ENCODE measurements at places on chromosomes 3 and 15. TPM values are rescaled to one million over a fixed set of nuclear protein-coding genes. Genes with fewer than 3 reads are reported as not detected.

Gene GOLGA8Q
- total RNA-seq, result not detected

Gene GNAT1
- total RNA-seq, result not detected

Gene ISLR2
- total RNA-seq, result 0.26 TPM

Gene OR5H1
- not detected for total RNA-seq

Gene DPPA4
- total RNA-seq, result not detected

Gene CELSR3
- 1.6 TPM for total RNA-seq

Gene RASL12
- 0.28 TPM for total RNA-seq

Gene ZXDC
- 19.8 TPM for total RNA-seq

Gene LAMB2
- 83.6 TPM for total RNA-seq

Gene ONECUT1
- total RNA-seq, result 49.6 TPM

Gene CCR3
- not detected for total RNA-seq

Gene MESD
- 14.7 TPM for total RNA-seq

All from pancreas (tissue), 10 donors.